Nucleus accumbens (tissue), 56 donors: ENCODE measurements at places on chromosomes 5 and 9.

GRCh38 chr9:88090151-88090581 lies 48.1 kb downstream of the SPATA31C2 start:
- DNase-seq = no peak

GRCh38 chr5:149948993-149949392 lies 4.4 kb upstream of the PDE6A start:
- no peak for DNase-seq

DNA sequence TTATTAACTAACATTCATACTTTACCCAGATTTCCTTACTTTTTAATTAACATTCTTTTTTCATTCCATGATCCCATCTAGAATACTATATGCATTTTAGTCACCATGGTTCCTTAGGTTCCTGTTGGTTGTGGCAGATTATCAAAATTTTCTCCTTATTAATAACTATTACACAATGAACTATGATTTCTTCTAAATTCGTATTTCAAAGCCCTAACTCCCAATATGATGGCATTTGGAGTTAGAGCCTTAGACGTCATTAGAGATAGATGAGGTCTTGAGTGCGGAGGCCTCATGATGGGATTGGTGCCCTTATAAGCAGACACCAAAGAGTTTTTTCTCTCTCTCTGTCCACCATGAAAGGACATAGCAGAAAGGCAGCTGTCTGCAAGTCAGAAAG lies 485.4 kb downstream of the TLR4 start:
- no peak for DNase-seq

DNA sequence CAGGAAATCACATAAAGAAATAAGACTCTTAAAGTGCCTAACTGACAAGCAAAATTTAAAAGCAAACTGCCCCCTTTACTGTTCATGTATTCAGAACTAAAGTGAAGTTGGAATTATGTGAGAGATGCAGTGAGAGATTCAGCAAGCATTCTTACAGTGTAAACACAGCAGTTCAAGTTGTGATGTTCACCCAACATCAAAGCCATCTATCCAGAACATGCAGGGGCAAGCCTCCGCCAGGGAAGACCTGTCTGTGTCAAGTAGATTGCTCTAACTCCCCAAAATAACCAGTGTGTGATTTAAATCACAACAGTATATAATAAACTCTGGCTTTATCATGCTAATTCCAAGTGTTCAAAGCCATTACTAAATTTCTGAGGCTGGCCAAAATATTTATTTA lies 233.3 kb downstream of the BNC2 start:
- no peak for DNase-seq

- no peak for DNase-seq
Observed at GRCh38 chr5:124771761-124772160, 25.3 kb upstream of the ZNF608 start.

DNA sequence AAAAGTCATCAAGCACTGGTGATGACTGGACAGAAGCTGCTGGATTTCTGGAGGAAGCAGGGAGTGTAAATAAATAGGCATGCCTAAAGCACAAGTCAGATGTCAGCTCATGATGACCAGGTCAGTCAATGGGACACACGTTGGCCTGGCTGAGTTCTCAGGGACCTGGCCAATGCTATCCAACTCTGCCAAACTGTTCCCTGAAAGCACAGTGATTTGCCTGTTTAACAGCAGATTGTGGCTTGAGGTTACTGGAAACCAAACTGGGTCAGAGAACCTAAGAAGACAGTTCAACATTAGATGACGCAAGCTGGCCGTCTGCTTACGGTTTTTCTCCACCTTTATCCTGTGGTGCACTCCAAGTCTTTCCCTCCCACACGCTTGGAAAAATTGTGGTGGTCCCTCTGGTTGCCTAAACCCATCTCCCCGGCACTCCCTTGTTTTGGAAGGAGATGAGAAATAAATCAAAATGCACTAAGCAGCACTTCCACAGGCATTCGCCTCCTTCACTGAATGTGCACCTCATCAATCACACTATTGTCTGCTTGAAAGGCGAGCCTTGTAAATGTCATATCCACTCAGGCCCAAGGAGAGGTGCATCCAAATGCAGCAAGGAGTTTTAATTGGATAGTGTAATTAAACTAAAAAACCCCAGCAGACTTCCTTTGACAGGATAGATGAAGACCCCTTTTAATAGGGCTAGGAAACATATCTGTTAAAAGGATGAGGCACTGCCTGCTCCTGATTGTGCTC lies 199.4 kb downstream of the GAPVD1 start:
- DNase-seq = no peak

DNA sequence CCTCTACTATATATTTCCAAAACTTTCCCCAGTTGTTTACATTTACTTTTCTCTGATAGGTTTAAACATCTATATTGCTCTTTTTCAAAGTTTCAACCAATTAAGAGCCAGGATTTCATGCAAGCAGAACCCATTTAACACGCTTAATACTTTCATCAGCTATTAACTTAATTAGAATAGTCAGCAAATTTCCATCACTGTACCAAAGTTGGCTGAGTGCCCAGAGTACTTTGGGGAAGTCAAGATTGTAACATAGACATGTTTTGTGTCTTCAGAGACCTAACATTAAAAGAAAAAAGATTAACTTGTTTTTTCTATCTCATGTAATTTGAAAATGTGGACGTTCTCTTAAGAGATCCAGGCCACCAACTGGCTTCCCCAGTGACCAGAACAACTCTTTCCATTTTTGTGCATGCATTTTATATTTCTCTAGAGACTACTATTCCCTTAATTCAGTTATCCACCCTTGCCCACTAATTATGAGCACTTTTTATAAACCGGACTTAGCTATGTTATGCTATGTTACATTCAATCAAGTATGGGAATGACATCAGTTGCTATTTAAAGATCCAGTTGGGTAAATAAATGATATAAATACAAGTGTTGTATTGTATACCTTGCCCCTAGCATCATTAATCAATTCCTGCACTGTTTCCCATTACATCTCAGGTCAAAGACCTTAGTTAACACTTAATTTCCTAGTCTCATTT lies 478.1 kb upstream of the NMUR2 start:
- no peak for DNase-seq

GRCh38 chr5:160800375-160801275 lies 51.4 kb downstream of the ATP10B start:
- no peak for DNase-seq

GRCh38 chr5:145976431-145977155 lies 40.2 kb downstream of the SH3RF2 start:
- DNase-seq = no peak

GRCh38 chr9:25603106-25603505 lies 75.1 kb downstream of the TUSC1 start:
- no peak for DNase-seq

DNA sequence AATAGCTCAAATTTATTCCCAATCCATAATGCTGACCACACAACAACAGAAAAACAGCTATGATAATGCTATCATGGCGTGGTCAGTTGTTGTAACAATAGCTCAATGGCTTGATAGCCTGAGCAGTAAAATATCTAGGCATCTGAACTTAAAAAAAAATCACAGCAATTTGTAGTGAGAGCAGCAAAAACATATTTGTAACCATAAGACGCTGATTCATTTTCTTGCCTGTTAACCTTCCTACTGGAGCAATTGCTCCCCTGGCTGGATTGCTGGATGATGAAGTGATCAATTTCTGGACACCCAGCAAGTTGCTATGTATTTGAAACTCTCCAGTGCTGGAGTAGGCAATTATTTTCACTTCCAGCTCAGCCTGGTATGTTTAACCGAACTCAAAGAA lies 115.1 kb downstream of the PCSK1 start:
- no peak for DNase-seq

- no peak for DNase-seq
Observed at GRCh38 chr5:14436801-14437542, 144.6 kb upstream of the OTULINL start.

DNA sequence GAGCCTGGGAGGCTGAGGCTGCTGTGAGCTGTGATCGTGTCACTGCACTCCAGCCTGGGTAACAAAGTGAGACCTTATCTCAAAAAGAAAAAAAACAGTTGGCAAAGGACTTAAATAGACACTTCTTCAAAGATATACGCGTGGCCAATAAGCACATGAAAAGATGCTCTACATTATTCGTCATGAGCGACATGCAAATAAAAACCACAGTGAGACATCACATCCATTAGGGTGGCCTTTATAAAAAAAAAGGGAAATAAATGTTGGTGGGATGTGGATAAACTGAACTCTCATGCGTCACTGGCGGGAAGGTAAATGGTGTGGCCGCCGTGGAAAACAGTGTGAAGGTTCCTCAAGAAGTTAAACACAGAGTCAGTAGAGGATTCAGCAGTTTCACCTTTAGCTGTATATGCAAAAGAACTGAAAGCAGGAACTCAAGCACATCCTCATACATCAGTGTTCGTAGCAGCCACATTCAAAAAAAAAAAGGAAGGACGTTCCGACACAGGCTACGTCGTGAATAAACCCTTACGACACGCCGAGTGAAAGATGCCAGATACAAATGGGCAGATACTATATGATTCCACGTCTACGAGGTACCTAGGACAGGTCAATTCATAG lies 24.5 kb upstream of the NRARP start:
- no peak for DNase-seq

DNA sequence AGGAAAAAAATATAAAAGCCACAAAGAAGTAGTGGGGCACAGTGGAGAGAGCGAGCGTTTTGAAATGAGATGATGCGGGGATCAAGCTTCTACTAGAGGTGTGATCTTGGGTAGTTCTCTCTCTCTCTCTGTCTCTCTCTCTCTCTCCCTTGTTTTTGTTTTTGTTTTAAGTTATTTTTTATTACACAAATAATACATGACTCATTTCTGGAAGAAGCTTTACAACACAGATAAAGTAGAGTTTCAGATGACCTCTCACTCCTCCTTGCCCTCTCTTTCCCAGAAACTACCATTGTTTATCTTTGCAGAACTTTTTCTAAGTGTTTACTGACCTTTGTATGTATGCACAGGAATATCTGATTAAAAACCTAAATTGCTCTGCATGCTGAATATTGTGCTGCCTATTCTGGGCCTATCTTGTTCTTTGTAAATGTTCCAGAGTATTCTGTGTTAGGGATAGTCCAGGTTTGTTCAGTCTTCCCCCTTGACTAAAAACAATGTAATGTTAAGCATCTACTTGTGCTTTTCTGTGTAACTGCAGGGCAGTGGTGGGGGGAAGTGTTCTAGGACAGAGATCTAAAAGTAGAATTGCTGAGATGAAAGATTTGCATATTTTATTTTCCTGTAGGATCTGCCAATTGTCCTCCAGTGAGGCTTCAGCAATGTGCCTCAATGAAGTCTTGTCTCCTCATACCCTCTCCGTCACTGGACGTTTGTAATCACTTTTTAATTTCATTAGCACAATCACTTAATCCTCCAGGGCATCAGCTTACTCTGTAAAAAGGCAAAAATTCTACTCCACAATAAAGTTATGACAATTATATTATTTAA lies 52.0 kb downstream of the FYB1 start:
- no peak for DNase-seq

DNA sequence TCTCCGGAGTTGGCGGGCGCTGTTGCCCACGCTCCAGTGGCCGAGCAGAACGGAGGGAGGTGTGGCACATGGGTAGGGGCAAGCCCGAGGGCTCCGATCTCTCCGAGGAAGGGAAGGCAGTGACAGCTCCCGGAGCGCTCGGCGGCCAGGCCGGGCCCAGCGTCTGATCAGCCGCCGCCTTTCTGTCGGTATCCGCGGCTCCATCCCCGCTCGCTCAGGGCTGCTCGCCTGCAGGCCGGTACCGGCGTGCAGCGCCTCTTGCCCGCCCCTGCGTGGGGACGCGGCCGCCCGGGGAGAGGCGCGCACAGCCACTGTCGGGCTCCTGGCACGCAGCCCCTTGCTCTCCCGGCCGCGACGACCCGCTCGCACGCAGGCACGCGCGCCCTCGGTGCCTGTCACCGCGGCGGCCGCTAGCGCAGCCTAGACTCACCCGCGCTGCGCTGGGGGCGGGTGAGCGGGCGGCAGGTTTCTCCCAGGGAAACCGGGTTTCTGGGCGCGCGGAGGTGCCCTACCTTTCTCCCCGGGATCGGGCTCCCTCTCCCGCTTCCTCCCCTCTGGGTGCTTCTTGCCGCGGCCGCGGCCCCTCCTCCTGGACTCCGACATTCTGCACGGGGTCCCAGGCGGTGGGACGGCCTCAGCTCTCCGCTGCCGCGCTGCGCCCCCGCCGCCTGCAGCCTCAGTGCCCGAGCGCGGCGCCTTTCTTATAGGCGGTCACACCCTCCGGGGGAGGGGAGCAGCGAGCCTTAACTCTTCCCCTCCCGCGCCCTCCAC lies 108.4 kb downstream of the PSD2 start:
- DNase-seq = no peak

DNA sequence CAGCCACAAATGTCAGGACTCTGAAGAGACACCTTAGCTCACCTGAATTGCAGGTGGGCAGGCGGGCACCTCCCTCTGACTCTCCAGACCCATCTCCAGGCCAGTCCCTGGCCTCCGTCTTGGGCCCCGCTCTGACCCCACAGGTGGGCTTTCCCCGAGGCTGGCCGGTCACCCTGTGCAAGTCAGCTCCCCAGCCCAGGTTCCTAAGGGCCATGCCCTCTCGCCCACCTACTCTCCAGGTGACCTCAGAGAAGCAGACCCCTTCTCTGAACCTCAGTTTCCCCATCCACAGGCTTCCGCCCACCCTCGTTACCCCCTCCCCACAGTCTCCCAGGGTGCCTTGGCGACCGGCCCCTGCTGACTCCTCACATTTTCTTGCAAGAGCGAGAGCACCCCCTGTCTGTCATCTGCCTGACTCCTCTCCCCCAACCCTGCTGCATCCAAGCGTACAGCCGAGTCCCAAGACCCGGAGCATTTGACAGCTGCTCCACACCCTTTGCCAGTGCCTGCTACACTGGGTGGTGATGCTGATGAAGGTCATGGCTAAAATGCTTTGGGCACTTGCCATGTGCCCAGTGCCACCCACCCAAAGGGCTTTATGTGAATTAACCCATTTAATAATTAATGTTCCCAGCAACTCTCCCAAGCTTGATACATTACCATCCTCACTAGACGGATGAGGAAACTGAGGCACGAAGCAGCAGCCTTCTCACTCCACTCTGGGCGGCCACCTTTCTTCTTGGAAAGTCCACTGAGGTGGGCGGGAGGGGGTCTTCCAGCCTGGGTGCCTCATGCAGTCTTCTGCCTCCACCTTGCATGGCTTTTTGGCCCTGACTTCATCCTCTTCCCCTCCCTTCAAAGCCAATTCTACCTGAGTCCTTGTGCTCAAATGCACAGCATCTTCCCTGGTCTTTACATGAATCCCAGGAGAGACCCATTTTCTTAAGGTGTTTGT lies 51.1 kb upstream of the ORM1 start:
- peak; percentile 55 for DNase-seq

DNA sequence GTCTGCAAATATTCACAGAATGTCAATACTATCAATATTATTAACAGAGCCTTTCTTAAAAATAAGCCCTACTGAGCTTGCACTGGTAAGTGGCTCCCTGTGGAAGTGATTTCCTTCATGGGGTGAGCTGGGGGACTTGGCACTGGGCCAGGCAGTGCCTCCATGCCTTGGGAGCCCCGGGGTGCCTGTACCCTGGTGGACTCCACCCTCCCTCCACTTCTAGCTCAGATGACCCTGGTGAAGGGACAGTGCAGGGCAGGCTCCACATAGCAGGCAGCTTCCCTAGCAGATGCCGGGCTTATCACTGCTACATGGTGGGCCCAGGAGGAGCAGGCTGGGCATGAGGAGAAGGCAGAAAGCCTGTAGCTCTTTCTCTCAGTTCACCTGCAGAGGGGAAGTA lies 119.2 kb downstream of the DCP2 start:
- DNase-seq = no peak

- no peak for DNase-seq
Observed at GRCh38 chr9:108620767-108621166, 235.0 kb downstream of the ACTL7B start.
